ENCODE measurements at places on chromosomes 5 and 9.
A peak's percentile ranks its signal among the peaks of the same experiment; 100 is the strongest.

- DNase-seq, result no peak
These were observed 140.6 kb downstream of the C5orf15 start for GRCh38 chr5:133827830-133828229.

GRCh38 chr9:98328770-98329169 lies 73.3 kb upstream of the TBC1D2 start:
- no peak for DNase-seq

DNA sequence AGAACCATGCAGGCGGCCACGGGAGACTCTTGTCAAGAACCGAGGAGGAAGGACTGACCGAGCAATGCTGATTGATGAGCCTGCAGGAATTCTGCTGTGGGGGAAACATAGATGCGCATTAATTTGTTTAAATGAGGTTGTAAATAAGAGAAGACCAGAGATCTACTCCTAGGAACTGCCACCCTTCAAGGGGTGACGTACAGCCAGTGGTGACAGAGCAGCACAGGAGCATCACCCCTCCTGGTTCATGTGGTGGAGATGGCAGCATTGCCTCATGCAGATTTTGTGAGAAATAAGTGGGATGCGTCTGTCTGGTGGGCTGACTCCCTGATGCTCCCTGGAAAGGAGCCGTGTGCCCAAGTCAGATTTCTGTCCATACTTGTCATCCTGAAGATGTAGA lies 22.2 kb downstream of the SRD5A1 start:
- no peak for DNase-seq

- DNase-seq, result no peak
These were observed 597 bp upstream of the CENPH start for GRCh38 chr5:69188811-69189161.

GRCh38 chr5:171848911-171849520 lies 63.4 kb downstream of the SMIM23 start:
- DNase-seq, result no peak

DNA sequence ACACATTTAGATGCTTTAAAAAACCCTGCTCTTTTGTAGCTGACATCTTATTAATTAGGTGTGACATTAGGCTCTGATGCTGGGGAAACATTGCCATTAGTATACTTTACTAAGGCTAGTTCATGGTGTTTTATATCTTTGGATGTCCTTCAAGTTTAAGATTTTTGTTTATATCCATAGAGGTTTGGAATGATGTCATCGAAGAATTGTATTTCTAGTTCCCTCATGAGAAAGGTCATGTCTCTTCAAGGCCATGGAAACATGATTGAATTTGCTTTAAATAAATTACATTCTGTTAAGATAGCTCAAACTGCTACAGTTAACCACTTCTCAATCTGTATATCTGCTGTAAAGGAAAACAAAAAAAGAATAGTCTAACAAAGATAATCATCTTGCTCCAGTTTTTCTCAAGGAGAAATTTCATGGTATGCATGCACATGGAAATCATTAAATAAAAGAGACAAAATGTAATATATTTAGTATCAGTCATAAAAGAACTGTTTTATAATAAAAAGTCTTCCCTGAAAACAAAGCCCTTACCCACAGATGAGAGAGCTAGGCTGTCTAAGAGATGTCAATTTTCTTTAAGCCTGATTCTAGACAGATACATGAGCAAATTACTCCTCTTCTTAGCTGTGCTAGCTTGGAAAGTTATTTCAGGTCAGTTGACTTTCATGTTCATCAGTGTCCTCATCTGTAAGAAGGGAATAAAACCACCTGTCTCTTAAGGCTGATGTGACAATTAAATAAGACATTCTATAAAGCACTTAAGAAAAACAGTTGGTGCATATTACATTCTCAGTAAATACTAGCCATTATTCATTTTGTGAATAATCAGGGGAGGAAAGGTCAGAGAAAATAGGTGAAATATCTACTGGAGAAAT lies 25.0 kb upstream of the STARD4 start:
- no peak for DNase-seq

- DNase-seq, result no peak
These were observed 52.1 kb upstream of the FREM1 start for GRCh38 chr9:14962193-14962882.

DNA sequence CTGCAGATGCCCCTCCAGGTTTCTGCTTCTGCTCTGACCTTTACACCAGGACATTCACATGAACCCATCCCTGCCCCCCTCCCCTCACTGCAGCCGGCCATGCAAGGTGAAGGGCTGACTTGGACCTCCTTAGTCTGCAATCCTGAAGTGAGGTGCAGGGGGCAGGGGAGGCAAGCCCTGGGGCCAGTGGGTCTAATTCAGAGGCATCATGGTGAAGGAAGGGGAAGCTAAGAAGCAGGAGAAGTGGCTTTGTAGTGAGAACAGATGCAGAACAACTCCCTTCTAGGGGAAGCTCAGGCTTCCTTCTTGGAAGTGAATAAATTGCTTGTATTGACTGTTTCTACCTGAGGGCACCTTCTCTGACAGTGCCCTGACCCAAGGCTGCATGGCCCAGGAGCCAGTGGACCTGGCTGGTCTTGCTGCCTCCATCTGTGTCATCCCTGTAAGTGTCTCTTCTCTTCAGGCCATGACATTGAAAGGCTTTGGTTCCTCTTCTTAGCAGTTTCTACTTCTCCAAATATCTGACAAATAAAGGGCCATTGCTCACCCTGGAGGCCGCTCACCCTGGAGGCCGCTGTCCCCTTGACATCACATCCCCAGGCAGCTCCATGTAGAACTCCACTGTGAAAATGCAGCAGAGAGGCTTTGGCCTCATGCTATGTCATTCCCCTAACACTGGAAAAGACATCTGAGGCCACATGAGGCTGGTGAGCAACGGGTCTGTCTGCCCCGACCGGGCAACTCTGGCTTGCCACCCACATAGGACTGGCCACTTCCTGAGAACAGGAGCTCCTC lies 55.3 kb downstream of the GADD45G start:
- DNase-seq, result no peak

DNA sequence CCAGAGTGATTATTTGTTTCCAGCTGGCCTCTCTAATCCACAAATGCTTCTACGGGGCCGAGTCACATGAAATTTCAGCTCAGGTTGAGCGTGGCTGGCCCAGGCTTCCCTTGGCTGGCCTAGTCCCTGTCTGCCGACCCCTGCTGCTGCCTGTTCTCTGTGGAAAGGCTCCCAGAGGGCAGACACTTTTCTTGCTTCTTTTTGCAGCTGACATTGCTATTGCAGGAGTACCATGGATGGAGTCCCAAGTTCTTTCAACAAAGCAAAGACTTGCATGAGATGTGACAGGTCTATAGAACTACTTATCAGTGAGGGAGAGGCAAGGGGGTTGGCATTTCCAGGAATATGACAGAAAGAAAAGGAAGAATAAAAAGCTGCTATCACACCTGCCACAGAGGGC lies 287.4 kb upstream of the ARRDC3 start:
- DNase-seq, result no peak

DNA sequence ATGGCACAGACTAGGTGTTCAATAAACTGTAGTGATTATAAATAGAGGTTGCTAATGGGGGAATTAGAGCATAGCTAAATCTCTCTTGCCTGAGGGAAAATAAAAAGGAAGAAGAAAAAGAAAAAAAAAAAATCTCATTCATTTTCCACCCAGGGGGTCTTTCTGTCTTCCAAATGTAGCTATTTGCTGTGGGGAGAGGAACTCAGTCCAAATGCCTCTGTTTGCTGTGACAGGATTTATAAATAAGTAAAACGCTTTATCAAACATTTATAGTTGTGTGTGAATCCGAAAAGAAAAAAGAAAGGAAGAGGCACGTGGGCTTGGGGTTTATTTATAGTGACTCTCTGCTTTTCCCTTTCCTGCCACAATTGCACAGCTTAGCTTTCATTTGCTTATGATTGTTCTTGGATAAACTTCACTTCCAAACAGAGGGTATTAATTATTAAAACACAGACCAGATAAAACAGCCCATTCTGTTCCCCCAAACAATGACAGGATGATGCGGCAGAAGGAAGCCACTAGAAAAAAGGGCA lies 245.7 kb downstream of the ASTN2 start:
- no peak for DNase-seq

DNA sequence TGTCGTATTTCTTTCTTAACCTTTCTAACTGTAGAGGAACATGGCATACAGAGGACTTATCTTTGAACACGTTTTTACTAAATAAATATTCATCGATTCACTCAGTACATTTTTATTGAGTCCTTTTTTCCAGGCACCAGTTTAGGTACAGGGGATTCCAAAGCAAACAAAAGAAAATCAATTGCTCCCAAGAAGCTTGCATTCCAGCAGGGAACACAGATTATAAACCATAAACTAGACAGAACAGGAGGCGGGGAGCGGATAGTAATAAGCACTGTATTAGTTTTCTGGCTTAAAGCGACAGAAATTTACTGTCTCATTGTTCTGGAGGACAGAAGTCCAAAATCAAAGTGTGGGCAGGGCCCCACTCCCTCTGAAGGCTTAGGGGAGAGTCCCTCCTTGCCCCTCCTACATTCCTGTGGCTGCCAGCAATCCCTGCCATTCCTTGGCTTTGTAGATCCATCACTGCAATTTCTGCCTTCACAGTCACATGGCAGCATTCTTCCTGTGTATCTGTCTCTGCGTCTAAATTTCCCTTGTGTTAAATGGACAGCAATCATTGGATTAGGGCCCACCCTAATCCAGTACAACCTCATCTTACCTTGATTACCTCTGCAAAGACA lies 115.5 kb downstream of the COL23A1 start:
- no peak for DNase-seq

DNA sequence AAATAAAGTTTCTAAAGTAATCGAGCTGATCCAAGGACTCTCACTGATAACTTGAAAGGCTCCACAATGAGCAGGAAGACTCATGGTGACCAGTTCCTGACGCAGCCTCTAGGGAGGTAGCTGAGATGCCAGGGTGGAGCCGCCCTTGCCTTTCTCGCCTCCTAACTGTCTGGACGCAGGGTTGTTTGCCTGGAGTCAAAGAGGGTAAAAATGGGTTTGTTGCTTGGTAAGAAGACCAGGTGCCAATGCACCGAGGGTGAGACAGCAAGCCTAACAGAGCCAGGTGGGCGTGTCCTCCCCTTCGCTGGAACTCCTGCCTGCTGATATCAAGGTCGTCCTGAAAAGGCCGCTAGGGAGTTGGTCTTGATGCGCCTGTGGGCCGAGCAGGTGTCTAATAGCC lies 48.6 kb upstream of the FCN1 start:
- DNase-seq, result peak; percentile 7

DNA sequence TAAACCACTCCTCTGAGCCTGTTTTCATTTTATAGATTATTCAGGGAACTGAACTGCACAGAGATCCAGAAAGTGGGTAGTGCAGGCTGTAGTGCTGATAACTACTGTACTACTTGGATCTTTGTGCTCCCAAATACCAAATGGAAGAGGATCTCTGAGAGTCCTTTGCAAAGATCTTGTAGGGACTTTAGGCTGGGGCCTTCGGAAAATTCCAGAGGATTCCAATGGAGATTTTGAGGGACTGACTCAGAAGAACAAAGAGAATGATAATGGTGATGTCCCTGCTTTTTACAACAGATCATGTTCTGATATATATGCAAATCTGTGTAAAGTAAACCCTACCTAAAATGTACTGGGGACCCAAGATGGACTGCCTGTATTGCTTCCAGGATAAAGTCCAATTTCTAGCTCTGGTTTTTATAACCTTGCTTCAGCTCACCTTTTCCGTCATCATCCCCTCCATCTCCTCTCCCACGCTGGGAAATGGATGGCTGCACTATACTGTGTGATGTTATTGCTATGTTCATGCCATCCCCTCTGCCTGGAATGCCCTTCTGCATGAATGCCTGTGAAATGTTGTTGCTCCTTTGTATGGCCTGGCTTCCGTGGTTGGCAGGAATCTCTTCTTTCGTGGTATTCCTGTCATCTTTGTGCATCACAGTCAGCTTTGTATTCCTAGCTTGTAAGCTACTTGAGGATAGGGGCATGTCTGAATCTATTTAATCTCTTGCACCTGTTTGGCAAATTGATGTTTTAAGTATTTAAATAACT lies 9.7 kb upstream of the PSMD5 start:
- DNase-seq, result no peak

DNA sequence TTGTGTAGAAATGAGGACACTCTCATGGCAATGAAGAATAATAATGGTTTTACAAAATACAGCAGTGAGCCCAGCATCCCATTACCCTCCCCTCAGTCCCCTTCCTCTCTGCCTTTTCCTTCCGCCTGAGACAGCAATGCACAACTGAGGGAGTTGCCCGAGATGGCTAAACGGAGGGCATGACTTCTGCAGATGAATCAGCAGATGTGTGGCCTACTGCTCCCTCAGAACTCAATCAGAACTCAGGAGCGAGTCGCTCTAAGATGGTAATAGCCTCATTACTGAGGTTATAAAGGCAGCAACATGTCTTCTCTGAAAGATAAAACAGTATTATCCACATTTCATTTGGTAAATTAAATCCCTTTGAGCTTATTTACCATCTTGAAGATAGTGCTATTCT lies 326.6 kb downstream of the ENC1 start:
- DNase-seq, result no peak

DNA sequence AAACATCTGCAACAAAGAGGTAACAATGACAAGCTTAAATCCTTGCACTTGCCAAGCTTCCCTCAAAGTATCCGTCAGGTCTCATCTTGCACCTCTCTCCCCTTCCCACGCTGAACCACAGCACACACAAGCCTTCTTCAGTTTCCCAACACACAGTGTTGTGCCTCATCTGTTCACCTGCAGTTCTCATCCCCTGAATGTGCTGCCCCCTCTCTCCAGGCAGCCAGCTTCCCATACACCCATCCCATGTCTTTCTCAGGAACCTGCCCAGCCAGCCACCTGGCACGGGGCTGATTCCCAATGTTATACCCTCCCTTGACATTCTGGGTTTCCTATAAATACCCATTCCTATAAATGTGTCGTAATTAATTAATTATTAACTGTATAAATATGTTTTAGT lies 314.8 kb downstream of the PRELID2 start:
- no peak for DNase-seq

DNA sequence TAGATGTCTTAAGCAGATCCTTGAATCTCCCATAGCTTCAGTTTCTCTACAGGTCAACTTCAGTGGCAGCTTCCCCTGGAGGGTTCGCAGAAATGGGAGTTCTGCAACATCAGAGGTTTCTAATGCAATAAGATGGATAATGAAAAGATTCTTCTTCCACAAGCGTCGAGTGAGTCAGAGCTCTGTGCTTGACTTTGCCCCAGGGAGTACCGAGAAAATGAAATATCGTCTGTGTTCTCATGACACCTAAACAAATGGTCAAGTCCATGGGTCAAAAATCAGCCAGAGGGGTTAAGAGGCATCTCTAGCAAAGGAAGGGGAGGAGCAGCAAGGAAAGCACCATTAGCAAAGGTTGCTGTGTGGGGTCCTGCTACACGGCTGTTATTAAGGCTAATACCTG lies 3.2 kb upstream of the ADRA1B start:
- no peak for DNase-seq

- DNase-seq, result no peak
These were observed 12.8 kb upstream of the ANGPTL2 start for GRCh38 chr9:127135056-127135745.

DNA sequence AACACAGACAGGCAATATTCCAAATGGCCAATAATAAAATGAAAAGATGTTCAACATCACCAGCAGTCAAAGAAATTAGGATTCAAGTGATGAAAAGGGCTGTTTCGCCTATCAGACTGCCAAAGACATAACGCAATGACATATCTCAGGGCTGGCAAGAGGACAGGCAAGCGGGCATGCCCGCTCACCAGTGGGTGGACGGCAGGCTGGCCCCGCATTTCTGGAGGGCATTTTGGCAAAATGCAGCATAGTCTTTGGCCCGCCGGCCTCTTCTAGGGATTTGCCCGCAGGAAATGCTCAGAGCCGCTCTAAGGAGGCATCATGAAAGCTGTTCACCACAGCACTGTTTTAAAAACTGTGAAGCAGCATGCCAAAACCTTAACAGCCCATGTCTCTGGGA lies 1.4 kb upstream of the PPP1R26 start:
- no peak for DNase-seq
